NCI-H1930 (cell line): ENCODE measurements at places on chromosomes 3 and 15.

- DNase-seq, result no peak
Measured at GRCh38 chr3:182954553-182955235, 25.6 kb downstream of the DCUN1D1 start.

DNA sequence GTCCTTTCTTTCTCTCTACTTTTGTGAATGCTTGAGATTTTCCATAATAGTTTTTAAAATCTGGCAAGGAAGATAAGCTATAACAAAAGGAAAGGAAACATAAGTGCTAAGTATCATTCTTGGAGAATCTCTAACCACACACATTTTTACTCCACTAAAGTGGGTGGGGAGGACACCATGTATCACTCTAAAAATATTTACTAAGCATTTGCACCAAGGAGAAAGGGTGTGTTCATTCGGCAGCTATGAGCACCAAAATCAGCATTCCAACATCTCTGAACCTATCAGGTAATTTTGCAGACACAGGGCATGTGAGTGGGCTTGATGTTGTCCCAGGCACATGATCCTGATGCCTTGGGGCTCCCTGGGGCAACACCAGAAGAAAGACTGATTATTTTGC lies 5.5 kb downstream of the B4GALT4 start:
- DNase-seq, result no peak

- DNase-seq, result no peak
Measured at GRCh38 chr3:73350996-73351395, 273.7 kb downstream of the PDZRN3 start.

DNA sequence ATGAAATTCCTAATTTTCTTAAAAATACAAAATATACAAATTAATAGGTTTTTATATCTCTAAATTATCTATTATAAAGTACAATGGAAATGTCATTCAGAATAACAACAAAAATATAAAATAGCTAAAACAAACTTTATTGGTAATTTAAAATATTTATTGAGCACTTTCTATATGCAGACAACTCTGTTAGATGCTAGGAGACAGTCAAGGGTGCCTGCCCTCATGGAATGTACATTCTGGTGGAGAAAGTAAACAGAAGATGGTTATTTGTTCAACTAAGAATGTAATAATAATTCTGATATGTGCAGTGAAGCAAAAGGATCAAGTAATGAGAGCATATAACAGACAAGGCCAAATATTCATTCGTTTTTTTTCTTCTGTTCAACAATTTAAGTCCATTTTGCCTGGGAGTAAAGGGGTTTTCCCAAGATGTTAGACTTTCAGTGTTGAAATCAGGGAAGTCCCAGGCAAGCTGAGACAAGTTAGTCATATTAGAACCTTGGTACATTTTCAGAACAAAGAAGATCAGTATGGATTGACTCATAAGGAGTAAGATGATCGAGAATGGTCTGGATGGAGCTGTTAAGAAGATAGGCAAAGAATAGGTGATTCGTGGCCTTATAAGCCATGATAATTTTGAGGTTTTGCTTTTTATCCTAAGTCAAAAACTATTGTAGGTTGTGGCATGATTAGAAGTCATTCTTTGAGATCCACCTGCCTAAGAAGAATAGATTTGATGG lies 150.2 kb upstream of the MLF1 start:
- DNase-seq, result no peak

DNA sequence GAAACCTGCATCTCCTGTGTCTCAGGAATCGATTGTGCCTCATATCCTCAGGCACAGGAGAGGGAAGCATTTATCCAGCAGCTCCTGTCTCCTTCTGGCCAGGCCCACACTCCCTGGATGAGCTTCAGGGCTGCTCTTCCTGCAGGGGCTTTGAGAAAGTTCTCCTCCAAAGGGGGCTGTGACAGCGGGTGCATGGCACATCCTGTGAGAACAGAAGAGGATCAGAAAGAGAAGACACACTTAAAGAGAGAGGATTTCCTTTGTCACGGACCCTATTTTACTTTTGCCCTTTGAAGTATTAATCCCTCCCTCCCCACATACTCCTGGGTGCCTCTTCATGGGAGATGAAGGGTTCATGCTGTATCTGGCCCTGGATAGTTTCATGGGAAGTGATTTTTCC lies 46.0 kb downstream of the MFSD1 start:
- no peak for DNase-seq

DNA sequence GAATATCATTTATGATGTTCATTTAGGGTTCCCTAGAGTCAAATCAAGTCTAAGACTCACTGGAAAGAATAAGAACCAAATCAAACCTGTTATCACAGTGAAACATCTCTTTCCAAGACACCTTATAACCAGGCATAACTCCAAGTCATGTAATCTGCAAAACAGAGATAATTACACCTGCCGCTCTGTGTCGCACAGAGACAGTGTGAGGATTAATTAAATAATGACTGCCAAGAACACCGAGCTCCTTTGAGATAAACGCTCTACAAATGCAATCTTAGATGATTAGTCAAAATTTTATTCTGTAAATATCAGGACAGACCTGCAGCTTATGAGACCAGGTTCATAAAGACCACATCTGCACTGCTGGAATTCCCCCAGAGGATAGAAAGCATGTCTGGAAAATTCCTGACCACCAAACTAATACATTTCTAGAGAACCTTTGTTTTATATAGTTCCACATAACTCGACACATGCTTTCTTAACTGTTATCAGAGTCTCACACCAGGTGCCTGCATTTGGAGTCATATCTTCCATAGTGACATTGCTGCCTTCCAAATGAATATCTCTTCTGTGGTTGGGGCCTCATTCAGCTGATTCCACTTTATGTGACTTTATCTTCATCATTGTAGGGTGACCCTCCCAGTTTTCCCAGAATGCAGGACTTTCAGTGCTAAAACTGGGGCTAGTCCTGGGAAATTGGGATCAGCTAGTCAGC lies 252.8 kb downstream of the CD47 start:
- DNase-seq, result no peak

DNA sequence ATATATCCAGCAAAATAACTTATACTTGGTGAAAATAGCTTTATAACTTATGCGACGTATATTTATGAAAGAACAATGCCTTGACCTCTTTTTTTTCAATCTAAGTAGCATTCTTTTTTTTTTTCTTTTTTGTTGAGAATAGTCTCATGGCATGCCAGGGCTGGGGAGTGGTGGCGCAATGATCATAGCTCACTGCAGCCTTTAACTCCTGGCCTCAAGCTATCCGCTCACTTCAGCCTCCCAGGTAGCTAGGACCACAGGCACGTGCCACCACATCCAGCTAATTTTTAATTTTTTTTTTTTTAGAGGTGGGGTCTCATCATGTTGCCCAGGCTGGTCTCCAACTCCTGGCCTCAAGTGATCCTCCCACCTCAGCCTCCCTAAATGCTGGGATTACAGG lies 43.5 kb downstream of the RAB8B start:
- no peak for DNase-seq

DNA sequence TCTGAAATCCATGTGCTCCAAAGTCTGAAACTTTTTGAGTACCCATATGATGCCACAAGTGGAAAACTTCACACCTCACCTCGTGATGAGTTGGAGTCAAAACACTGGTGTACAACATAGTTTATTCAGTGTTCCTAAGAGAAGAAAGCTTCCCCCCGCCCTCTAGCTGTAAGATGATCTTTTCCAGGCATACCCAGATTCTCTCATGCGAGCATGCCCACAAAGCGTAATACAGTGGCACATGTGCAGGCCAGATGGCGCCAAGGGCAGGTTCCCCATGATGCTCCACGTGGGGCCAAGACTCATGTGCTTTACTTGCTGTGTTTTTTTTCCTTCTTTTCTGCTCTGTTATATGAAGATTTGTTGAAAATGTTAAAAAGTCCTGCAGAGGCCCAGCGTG lies 104.9 kb upstream of the LRRFIP2 start:
- DNase-seq, result no peak

- DNase-seq, result no peak
Measured at GRCh38 chr3:127026036-127026435, 43.1 kb downstream of the PLXNA1 start.

DNA sequence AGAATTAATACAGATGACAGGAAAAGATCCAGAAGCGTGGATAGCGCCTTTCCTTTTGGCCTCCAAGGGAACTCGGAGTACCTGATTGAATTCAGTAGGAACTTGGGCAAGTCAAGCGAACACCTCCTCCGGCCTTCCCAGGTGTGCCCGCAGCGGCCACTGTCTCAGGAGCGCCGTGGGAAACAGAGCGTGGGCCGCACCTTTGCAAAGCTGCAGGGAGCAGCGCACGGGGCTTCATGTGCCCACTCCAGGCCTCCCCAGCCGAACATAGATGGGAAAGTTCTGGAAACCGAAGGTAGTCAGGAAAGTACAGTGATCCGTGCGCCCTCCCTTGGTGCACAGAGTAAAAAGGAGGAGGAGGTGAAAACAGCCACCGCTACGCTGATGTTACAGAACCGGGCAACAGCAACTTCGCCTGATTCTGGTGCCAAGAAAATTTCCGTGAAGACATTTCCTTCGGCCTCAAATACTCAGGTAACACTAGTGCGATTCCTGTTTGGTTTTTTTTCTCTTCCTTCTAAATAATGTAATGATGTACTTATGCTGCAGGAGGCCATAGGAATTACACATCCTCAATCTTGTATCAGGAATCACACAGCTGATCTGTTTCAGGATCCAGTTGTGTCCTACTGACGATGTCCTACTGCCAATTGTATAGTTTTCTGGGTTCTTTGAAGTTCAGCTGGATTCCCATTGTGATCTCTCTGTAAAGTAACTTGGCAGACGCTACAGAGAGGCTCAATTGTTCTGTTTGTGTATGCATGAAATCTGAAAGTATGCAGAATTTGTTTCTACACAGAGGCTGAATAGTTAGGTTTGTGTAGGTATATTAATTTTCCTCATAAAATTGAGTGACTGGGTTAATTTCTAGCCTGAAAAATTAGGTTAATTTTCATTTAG lies 63.1 kb downstream of the CGNL1 start:
- DNase-seq, result no peak

DNA sequence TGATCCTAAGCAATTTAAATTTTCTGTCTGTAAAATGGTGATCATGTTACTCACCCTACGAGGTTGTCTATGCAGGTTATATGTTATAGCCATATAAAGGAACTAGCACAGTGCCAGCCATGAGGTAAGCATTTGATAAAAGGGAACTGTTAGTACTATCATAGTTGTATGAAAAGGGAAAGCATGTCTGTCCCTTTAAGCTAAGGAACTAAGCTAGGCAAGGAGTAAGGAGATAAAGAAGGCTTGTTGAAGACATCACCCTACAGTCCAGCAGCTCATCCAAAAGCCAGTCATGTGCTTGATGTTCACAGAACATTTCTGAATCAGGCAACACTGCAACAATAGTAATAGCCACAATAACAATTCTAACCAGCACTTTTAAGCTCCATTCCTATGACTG lies 243.9 kb downstream of the ZBTB20 start:
- no peak for DNase-seq

DNA sequence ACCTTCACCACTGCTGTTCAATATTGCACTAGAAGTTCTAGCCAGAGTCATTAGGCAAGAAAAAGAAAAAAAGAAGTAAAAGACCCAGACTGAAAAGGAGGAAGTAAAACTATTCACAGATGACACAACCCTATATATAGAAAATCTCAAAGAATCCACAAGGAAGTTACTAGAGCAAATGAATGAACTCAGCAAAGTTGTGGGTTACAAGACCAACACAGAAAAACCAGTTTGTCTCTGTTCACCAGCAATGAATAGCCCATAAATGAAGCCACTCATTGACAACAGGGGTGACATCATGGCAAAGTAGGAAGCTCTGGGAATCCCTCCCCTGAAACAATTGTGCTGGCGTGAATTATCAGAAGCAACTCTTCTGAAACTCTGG lies 4.6 kb downstream of the CFAP100 start:
- no peak for DNase-seq

GRCh38 chr15:77426871-77427270 lies 6.2 kb downstream of the HMG20A start:
- no peak for DNase-seq

- DNase-seq, result no peak
Measured at GRCh38 chr3:88408935-88409334, 259.2 kb downstream of the C3orf38 start.

GRCh38 chr15:80154336-80154735 lies 1.5 kb downstream of the FAH start:
- DNase-seq, result no peak

GRCh38 chr3:162945626-162946025 lies 1449.0 kb downstream of the OTOL1 start:
- DNase-seq, result no peak

DNA sequence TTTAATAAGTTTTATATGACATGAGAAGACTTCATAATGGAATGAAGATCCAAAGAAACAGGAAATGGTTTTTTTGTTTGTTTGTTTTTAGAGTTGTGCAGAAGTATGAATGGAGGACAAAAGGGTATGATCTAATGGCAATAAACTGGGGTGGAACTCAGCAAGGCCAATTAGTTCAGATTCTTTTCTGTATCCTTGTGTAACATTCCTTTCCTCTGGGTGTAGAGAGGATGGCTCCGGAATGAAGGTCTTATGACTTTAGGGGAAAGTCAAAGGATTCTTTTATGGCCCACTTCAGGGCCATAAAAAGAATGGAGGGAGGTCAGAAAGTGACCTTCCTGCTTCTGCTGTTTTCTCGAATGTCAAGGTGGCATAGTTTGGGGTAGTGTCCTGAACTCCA lies 152.6 kb downstream of the DPH6 start:
- no peak for DNase-seq

GRCh38 chr3:110069761-110070160 lies 732.4 kb upstream of the DPPA4 start:
- DNase-seq, result no peak

DNA sequence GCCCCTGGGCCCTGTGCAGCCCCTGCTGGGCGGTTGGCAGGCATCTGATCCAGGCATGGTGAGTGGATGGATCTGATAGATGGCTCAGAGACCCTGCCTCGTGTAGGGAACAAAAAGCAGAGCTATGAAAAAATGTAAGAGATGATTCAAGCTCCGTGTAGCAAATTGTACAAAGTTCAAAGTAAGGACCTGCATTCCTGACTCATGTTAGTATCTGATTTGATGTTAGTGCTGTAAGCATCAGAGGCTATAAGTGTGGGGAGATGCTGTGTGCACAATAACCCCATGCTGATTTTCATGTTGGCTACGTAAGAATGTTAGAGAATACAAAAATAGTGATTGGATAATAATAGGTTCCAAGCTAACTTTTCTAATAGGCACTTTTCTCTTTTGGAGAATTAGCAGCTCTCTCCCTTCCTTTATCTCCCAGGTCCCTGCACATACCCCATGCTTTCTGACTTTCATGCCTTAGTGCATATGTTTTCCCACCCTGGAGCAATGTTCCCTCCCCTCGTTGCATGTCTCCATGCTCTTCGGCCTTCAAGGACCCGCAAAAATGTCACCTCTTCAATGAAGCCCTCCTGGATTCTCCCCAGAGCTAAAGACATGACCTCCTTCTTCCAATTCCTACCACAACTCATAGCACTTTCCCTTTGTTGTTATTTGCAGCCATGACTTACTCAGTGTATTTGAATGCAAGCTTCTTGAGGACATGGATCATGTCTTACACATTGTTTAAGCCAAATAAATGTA lies 1.6 kb downstream of the CCR9 start:
- no peak for DNase-seq

- no peak for DNase-seq
Measured at GRCh38 chr3:56622381-56622780, 60.7 kb downstream of the TASOR start.

- DNase-seq, result no peak
Measured at GRCh38 chr3:67389176-67389575, 265.2 kb downstream of the SUCLG2 start.

GRCh38 chr3:51934139-51934850 lies 7.4 kb downstream of the RRP9 start:
- no peak for DNase-seq
